ENCODE measurements at places on chromosomes 3 and 15.

DNA sequence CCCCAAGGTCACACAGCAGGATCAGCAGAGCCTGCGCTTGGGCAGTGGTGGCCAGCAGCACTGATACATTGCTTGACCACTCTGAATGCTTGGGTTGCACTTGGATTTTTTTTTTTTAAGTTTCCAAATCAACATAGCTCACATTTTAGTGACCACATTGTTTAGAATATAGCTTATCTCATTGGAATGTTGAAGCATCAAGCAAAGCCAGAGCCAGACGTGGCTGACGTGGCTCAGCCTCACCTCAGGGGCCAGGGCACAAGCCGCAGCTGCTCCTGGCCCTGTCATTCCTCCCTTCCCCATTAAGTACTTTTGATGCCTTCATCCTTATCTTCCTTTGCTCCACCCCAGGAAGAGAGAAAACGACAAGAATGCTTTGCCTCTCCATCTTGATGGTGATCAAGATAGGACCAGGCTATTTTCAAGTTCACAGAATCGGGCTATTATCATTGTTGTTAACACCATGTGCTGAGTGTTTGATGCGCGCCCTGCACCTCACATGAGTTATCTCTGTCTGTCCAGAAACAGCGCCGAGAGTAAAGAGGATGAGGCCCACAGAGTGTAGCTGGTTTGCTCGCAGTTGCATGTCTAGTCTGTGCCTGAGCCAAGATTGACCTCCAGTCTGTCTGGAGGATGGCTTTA is 75.8 kb downstream of the AAGAB start:
- DNase-seq, result no peak

GRCh38 chr3:126781889-126782491 is 78.0 kb downstream of the CHCHD6 start:
- no peak for DNase-seq

- no peak for DNase-seq
Observed at GRCh38 chr15:50381438-50381837, 26.4 kb upstream of the GABPB1 start.

GRCh38 chr15:44516436-44516835 is 20.5 kb upstream of the EIF3J start:
- no peak for DNase-seq
